ENCODE measurements at places on chromosomes 3 and 15.
A peak's percentile ranks its signal among the peaks of the same experiment; 100 is the strongest.

DNA sequence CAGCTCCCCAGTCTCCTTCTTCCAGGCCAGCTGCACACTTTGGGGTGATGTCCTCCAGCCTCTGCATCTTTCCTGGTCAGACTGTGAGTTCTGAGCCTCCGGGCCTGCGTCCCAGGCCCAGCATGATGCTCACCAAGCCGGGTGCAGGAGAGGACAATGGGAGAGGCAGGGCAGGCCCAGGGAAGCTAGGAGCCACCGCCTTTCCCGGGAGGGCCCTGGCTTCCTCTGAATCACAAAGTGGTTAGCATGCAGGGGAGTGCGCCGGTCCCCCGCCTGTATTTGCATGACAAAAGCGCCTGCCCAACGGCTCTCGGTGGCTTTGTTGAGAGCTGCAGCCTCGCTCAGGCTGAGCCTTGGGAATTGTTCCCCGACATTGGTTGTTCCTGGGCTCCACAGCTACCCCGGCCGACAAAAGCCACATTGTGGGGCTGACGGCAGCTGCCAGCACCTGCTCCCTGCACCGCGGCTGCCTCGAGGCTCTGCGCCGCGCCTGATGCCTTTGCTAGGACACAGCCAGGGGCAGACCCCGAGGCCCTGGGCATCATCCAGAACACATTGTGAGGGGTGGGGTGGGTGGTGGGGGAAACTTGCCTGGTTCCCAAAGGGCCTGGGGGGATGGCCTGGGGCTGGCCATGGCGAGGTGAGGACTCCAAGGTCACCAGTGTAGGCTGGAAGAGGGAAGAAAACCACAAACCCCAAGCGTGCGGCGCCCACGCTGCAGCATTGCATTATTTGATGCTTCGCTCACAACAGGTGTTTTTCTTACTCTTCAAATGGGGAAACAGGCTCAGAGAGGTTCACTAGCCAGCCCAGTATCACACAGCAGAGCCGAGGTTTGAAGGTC is 20.0 kb upstream of the KLF13 start:
- no peak for DNase-seq

GRCh38 chr15:92810418-92811138 is 89.5 kb upstream of the CHD2 start:
- DNase-seq, result no peak

DNA sequence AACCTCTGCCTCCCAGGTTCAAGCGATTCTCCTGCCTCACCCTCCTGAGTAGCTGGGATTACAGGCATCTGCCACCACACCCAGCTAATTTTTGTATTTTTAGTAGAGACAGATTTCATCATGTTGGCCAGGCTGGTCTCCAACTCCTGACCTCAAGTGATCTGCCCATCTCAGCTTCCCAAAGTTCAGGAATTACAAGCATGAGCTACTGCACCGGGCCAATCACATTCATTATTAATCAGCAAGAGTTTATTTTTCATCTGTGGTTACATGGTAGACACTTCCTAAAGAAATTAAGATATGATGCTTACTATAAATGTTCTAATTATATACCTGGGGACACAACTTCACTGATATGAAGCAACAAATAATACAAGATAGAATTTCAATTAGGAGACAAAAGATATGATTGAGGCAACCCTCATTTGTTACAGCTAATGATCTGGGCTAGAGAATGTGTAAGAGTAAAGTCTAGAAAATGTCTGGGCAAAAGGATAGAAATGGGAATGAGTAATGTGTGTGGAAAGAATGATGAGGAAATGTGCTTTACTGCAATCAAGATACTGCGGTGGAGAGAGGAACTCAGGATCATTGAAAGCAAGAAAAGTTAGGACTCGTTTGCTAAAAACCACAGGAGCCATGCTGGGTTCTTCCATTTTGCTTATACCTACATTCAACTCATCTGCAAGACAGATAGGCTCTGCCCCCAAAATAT is 366.8 kb downstream of the ZIC1 start:
- DNase-seq, result no peak

DNA sequence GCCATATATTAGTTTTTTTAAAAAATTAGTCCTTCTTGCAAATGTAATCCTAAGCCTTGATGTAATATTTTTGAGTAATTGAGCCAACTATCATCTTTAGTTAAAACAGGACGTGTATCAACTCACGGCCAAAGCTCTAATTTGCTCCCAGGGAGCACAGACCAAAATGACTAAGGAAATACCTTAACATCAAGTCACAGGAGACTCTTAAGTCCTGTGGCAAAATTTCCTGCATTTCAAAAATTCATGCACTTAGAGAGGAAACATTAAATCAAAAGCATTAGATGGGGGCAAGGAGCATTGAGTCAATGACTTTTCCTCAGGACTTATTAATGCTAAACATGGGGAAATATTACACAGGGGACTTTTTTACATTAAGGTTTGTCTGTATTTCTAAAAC is 276.0 kb downstream of the MFSD1 start:
- peak; percentile 78 for DNase-seq

DNA sequence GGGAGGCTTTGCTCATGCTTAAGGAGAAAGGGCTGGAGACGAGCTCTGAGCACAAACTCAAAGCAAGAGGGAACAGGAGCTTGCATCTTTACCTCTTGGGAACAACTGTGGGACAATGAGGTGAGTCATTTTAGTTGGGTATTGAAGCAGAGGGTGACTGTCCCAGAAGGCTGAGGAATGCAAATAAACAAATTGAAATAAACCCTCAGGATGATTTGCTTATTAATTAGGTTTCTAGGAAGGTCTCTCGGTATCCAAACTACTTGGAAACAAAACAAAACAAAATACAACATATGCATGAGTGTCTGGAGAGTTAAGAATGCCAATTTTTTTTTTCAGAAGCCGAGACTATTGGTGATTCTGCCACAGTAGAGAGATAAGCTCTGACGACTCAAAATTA is 38.4 kb upstream of the CACNA2D3 start:
- no peak for DNase-seq

DNA sequence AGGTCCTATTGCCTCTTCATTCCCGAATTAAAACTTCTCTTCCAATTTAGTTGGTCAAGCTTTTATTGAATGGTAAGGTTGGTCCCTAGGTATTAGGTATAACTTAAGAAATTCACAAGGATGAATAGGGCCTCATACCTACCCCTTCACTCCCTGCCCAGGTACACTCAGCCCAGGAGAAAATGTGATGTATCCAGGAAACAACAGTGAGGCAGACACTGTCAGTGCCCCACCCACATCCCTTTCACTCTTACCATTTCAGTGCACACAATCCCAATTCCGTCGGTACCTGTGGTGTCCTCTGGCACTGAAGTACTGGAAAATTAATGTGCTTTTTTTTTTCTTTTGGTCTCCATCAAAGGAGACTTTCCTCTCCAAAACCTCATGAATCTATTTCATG is 10.5 kb upstream of the C3orf49 start:
- DNase-seq, result no peak

DNA sequence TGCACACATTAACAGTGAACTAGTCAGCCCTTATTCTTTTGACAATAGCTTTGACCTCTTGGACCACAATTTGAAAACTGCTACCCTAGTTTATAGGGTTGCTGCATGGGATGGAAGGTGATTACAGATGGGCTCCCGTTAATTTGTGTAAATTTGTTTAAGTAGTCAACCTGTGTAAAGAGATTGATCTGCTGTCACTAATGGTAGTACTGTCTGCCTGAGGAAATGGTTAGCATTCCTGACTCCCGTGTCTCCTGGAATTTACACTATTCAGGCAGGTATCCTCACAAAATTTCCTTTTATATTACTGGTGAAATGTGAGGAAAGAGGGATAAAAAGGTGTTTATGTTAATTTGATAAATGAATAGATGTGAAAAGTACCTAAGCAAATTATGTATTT is 15.3 kb upstream of the EBLN2 start:
- DNase-seq, result no peak

GRCh38 chr3:191434024-191434423 is 26.9 kb upstream of the PYDC2 start:
- no peak for DNase-seq

- DNase-seq, result no peak
Observed at GRCh38 chr3:190545191-190545590, 31.3 kb downstream of the IL1RAP start.

DNA sequence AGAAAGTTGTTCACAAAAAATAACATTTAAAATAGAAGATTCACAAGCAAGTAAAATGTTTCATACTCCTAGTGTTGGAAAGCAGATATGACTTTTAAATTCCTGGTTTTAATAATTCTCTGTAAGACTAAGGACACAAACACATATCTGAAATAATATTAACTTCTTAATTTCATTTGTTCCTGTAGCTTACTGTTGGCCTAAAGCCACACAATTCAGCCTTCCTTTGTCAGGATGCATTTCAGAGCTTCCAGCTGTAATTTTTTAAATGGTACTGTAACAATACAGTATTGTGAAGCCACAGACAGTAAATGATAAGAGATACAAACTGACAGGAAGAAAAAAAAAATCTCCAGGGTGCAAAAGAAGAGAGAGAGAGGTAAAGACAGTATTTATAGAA is 84.2 kb downstream of the TMCC1 start:
- no peak for DNase-seq

DNA sequence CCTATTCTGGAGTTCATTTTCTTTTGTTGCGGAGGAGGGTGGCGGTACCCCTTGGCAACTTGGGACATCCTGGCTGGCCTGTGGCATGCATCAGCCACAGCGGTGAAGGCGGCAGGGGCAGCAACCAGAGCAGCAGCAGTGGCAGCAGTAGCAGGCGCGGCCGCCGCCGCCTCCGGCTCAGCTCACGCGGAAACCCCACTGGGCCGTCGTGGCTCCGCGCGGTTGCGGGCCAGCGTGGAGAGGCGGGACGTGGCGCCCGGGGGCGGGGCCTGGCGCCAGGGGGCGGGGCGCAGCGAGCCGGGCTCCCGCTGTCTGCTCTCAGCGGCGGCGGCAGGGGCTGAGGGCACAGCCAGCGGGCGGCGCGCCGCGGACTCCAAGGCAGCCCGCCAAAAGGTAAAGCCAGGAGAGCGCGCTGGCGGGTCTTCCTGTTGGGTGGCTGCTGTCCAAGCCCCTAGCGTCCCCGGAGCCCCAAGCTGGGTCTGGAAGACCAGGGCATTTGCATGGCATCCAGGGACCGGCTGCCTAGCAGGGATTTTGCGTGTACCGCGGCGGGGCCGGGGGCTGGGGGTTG is 334.4 kb upstream of the THRB start:
- no peak for DNase-seq

DNA sequence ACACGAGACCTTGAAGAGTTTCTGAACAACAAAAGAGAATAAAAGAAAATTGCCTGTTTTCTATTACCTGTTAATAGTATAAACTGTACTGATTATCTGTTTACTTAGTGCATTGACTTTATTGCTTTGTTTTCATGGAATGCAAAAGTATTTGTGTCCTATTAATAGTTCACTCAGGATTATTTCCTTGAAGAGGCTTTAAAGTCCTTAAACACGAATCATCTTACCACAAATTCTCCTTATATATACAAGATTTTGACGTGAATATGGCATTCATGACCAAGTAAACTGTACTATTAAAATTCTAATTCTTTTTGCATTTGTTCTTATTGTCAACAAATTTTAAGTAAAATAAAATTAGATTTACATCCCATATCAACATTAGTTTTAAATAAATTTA is 513.0 kb downstream of the NTRK3 start:
- DNase-seq, result peak; percentile 24

DNA sequence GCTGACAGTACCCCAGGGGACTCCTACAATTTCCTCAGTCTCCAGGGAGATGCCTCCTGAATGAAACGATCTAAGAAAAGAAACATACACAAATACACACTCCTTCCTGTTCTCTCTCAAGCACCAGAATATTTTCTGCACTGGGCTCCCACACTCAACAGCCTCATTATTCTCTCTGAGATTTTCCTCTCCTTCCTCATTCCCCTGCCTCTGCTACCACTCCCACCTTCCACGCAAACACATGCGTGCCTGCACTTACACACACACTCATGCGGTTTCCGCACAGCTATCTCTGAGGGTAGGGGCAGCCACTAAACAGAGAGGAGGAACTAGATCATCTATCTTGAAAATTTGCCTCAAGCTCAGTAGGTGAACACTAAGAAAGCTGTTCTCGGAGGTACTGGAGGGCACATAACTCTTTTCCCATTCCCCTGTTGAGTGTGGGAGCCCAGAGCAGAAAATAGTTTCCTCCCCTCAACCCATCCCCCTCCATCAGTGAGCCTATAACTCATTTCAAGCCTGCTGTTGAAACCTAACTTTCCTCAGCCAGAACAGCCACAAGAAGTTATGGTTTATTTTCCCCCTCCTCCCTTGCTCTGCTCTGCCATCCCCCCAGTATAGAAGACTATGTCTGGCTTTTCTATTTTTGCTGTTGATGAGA is 30.5 kb upstream of the TIPARP start:
- DNase-seq, result no peak

DNA sequence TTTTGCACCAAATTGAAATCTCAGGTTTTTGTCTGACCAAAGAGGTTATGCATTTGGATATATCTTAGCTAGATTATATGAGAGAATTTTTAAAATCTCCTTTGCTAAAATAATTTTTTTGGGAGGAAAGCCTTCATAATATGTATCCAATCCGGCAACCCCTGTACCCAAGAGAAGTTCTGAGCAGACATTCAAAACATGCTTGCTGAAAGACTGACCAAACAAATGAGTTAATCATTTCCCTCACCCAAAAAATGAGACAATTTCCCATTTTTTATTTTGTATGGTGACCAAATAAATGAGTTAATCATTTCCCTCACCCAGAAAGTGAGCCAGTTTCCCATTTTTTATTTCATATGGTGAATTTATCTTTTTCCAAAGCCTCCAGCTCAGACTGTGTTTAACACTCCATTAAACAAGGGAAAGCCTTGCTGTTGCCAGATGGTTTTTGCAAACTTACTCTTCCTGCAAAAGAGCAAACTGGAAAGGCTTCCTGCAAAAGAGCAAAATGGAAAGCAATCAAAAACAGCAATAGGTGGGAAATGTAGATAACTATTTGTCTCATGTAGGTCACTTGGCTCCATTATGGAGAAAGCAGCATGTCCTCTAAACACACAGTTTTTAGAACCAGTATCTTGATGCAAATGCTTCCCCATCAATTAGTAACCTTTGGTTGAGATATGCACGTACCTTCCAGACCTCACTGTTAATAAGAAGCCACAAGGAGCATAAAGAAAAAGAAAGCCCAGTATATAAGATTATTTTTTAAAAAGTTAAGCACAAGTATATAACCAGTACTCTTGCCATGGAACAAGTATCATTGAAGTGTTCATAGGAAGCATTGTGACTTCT is 78.4 kb upstream of the OSTN start:
- DNase-seq, result no peak

GRCh38 chr3:186216900-186217819 is 108.3 kb upstream of the ETV5 start:
- DNase-seq, result no peak
